ENCODE measurements at places on chromosomes 4 and X.

DNA sequence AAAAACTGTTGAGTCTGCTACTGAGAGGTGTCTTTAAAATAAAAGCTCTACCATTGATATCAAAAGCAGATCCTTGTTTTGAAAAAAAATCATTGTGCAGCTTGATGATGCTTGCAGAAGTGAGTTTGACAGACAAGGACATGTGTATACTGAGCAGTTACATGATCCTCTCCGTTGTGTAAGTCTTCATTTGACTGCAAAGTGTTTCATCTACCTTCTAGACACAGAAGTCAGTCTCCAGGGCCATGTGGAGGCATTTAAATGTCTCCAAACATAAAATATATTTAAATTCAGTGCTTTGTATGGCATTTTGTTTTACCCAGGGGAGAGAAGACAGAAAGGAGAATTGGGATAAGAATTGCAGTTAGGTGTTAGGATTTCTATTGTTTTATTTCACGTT lies 107.8 kb upstream of the MYOZ2 start:
- no peak for DNase-seq

GRCh38 chr4:1939664-1940509 lies 68.7 kb downstream of the NSD2 start:
- DNase-seq: peak; percentile 95

GRCh38 chr4:87225936-87226335 lies 5.5 kb upstream of the KLHL8 start:
- no peak for DNase-seq

DNA sequence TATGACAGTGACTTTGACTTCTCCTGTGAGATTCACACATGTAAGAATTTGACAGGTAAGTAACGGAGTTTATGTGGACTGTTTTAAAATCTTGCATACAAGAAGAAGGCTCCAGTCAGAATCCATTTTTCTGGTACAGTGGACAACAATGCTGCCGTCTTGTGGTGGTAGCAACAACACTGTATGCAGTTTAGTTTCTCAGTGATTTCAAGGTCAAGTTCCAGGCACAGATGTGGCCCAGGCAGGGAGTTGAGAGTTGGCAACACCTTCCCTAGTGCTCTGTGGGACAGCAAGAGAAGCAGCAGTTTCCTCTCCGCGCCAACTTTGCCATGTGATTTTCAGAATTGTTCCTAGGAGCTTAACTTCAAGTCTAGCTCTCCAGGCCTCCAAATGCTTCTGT lies 56.0 kb upstream of the STPG2 start:
- DNase-seq: peak; percentile 13

DNA sequence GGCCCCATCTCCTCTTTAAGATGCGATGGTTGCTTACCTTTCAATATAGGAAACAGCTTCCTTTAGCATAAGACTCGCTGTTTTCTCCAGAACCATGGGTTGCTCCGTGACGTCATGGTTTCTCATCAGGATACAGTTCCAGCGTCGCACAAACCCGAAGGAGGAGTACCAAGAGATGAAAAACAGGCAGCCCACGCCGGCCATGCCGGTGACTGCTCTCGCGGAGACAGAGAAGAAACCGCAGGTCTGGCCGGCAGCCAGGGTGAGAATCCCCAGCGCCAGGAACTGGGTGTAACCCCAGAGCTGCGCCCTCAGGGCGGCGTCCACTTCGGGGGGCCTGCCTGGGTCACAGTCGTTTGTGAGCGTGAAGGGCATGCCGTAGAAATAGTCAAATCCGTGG lies 11.4 kb downstream of the ARSD start:
- DNase-seq: no peak

GRCh38 chr4:21522296-21522695 lies 426.3 kb downstream of the KCNIP4 start:
- DNase-seq: peak; percentile 69

- peak; percentile 62 for DNase-seq
Measured at GRCh38 chr4:72446353-72447055, 122.5 kb downstream of the ADAMTS3 start.

GRCh38 chr4:13483768-13484121 lies 395 bp downstream of the RAB28 start:
- DNase-seq: peak; percentile 68

DNA sequence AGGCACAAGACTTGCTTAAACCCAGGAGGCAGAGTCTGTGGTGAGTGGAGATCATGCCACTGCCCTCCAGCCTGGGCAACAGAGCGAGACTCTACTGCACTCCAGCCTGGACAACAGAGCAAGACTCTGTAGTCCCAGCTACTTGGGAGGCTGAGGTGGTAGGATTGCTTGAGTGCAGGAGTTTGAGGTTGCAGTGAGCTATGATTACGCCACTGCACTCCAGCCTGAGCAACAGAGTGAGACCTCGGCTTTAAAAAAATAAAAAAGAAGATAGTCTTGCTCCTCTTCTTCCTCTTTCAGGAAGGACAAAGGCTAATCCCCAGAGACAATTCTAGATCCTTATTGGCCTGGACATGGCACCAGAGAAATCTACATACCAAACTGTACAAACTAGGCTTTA lies 5.7 kb upstream of the PPEF2 start:
- DNase-seq: no peak

DNA sequence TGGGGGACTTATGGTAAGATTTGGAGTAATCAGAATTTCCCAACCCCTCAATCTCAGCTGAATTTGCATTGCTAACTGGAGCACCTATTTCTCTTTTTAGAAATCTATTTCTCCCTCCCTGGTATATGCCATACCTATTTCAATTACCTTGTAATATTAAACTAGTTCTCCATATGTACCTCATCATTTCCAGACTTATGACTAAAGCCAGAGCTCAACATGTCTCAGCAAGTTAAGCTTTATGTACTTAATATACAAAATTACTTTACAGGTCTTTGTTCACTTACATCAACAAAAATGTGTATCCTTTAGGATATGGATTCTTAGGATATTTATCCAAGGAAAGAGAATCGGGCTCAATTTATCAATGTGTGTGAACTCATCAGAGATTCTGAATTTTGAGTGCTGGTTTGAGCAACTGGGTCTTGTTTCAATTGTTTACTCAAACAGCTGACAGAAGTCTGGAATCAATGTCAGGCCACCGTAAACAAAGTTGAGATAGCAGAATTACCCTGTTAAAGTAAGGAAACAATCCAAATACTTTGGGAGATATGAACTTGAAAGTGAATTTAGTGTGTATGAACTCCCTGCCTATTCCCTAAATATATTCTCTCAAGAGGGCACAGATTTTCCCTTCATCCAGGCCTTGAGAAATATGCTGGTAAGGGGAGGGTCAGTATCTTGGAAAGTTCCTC lies 199.6 kb downstream of the VEGFC start:
- no peak for DNase-seq

GRCh38 chrX:39895218-39896110 lies 202.3 kb downstream of the BCOR start:
- DNase-seq: peak; percentile 52

DNA sequence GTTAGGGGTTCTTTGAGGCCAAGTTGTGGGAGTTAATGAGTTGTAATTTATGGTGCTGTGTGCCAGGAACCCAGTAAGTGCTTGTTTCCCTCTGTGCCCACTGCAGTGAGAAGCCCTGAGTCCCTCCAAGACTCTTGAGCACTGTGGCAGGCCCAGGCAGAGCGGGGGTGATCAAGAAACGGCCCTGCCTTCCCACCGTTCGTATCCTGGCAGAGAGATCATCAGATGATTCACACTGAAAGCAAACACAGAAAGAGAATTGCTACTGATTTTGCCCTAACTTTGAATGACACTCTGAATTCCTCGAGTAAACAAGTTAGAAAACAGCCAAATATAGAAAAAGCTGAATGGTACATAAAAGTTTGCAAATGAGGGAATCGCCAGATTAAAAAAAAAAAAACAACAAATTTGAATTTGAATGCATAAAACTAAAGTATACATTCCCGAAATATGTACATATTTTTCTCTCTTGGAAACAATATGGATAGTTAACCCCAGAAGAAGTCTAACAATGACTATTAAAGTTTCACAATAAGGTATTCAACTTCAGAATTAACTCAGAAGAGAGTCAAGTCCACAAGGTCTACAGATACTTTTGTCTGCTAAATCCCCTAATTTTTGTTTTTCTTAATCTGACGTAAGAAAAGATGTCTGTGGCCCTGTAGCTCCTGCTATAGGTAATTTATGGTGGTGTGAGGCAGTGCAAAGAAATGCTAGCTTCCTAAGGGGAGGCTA lies 71.8 kb downstream of the AFAP1 start:
- DNase-seq: peak; percentile 41

DNA sequence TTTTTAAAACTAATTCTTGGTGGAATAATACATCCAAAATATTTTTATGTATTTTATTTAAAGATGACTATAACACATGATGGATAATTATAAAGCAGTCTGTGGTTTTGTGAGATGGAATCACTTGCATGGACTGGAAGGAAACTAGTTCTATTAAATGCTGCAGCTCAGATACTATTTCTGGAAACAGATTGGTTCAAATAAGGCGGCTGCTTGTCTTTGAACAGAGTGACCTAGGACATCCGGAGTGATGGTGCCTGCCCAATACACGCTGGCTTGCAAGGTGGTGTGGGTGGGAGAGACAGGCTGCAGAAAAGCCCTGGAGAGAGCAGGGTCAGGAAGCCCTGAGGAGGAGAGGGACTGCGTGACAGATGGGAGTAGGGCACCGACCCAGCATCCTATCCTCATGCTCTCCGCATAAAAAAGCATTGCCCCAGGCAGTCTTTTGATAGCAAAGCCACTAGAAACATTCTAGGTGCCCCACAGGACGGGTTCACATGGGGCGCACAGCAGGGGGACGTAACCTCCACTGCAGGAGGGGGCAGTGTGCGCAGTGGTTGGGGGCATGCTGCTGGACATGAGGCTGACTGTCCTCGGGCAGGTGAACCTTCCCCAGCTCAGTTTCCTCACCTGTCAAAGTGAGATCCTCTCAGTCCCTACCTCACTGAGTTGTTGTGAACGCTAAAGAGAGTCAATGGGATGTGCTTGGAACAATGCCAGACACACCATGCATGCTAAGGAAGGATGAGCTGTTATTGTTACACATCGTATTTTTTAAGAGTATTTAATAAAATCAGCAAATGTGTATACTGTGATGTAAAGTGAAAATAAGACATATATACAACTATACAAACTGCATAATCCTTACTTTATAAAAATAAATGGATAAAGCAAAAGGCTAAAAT lies 71.3 kb downstream of the EVC2 start:
- DNase-seq: no peak

- DNase-seq: no peak
Measured at GRCh38 chr4:160826339-160826679, 1337.5 kb downstream of the FSTL5 start.

GRCh38 chr4:38034986-38035882 lies 75.0 kb downstream of the PTTG2 start:
- DNase-seq: peak; percentile 51

DNA sequence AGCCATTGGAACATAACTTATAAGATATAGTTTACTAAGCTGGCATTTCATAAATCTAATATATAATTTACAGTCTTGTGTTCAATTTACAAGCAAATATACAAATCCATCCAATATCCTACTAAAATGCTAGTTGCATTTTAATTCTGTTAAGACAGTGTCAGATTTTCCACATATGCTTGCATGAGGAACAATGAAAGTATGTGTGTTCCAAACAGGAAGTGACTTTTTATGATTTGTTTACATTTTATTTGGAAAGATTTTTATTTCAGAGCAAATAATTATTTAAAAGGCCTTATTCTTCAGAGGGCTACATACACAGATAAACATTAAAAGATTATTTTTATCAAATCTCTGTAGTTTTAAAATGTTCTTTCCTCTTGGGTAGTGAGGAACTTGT lies 130.1 kb downstream of the KLHL34 start:
- DNase-seq: no peak

- no peak for DNase-seq
Measured at GRCh38 chr4:189769131-189769530, 171.5 kb upstream of the FRG1 start.

- peak; percentile 84 for DNase-seq
Measured at GRCh38 chr4:98027827-98028226, 115.4 kb downstream of the STPG2 start.

- no peak for DNase-seq
Measured at GRCh38 chr4:1239141-1239949, 9.6 kb downstream of the CTBP1 start.

DNA sequence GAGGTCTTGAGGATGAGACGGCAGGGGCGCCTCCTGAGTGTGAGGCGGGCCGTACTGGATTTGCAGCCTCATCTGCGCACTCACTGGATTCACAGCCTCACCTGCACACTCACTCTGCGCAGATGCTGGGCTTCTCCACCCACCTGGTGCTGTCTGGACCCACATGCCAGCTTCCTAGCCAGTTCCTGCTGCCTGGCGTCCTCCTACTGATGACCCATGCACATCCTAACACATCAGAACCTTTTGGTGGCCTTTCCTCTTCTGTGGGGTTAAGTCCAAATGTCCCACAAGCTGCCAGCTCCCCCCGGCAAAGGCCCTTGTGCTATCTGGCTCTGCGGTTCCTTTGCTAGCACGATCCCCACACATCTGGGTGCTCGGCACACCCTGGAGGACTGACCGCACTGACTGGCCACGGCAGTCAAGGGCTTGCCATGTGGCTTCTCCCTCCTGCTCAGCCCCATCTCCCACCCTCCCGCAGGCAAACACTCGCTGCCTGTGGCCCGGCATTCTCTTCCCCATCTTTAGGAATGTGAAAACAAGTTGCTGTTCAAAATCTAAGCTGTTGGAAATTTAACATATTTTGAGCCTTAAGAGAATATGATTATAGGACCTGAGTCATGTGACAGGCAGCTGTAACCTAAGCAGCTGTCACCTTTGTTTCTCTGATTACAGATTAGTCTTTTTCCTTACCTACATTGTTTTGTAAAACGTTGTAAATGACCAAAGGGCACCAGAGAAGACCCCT lies 39.4 kb upstream of the AFAP1 start:
- no peak for DNase-seq

- peak; percentile 15 for DNase-seq
Measured at GRCh38 chr4:189050643-189051042, 890.0 kb upstream of the FRG1 start.

GRCh38 chr4:153485359-153485758 lies 19.2 kb downstream of the TMEM131L start:
- DNase-seq: no peak

DNA sequence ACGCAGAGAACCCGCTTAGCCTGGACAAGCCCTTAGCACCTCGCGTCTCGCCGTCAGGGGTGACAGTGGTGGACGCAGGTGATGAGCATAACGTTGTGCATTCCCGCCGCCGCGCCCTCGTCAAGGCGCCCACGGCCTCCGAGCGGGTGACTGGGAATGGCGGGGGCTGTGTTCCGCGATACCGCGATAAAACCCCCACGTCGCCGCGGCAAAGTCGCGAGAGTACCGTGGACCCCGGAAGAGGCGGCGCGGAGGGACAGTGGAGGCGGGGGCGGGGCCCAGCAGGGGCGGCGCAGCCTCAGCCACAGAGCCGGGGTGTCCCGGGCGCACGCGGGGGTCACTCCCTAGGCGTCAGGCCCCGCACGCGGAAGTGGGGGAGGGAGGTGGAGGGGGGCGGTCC lies 53.8 kb downstream of the ZFYVE28 start:
- DNase-seq: no peak
